Liver (tissue), 10 donors: ENCODE measurements at places on chromosomes 12 and 14.

DNA sequence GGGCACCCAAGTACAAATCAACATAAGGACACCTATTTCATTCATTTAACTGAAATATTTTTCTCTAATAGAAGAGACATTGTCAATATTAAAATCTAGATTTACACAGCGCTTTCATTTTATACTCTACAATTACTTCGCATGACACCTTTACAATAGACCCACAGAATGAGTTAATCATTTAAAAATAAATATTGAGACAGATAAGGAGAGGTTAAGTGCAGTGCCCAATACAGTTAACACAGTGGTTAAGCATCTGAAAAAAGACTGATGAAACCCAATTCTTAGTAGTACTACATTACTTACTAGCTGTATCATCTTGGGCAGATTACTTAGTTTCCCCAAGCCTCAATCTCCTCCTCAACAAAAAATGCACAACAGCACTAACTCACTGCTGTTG, 116.2 kb downstream of the DENND5B start:
- no peak for DNase-seq

GRCh38 chr12:48329199-48329939, 21.4 kb downstream of the ZNF641 start:
- no peak for DNase-seq

DNA sequence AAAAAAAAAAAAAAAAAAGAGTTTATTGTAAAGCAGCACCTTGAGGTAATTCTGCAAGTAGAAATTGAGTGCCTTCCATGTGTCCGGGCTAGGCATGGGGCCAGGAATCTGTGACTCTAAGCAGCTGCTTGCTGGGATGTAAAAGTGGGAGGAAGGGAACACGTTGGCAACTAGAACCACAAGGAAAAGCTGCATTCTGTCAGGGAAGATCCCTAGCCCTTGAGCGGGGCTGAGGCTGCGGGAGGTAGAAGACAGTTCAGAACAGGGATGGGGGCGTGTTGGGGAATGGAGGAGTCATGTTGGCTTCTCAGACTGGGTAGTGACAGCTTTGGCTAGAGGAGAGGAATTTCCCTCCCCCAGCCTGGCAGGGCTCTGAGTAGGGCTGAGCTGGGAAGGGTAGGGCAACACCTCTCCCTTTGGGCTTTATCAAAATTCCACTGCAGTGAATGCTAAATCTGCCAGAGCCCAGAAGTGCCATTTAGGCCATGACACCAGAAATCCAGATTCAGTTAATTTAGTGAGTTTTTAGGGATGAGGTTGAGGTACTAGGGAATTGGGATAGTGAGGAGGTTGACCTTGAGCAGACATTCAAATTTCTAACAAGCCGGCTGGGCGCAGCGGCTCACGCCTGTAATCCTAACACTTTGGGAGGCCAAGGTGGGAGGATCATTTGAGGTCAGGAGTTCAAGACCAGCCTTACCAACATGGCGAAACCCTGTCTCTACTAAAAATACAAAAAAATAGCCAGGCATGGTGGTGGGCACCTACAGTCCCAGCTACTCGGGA, 3.4 kb upstream of the TRAFD1 start:
- DNase-seq = no peak

GRCh38 chr12:15726027-15726877, 62.9 kb downstream of the EPS8 start:
- DNase-seq = no peak

GRCh38 chr12:60926256-60926655, 1330.4 kb downstream of the SLC16A7 start:
- no peak for DNase-seq
